Left lung (tissue), 14 donors: ENCODE measurements at places on chromosomes 5 and 9. TPM values are rescaled to one million over a fixed set of nuclear protein-coding genes. Genes with fewer than 3 reads are reported as not detected.

DNA sequence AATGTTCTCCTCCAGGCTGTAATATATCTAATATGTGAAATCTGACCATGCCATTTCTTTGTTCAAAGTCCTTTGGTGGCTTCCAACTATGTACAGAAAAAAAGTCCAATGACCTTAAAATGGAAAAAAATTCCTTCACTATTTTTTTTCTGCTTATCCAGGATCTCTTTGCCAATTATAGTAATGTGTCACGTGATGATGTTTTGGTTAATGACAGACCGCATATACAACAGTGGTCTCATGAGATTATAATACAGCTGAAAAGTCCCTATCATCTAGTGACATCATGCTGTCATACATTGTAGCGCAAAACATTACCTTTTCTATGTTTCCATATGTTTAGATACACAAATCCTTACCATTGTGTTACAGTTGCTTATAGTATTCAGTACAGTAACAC, 477.6 kb downstream of the TMEM232 start:
- H3K36me3 ChIP-seq = no peaks in the 10 kb centered on the region
- no peak overlapping the region for H3K4me3 ChIP-seq
- no peak overlapping the region for H3K27ac ChIP-seq
- no peaks in the 10 kb centered on the region for H3K4me1 ChIP-seq
- H3K27me3 ChIP-seq = no peaks in the 10 kb centered on the region
- no peak for DNase-seq

- H3K36me3 ChIP-seq = no peaks in the 10 kb centered on the region
- no peak overlapping the region for H3K4me3 ChIP-seq
- H3K4me1 ChIP-seq = no peaks in the 10 kb centered on the region
- peak overlapping the region; percentile 35 for H3K27ac ChIP-seq
Observed at GRCh38 chr5:35859101-35859661, 2.5 kb downstream of the IL7R start.

TXNDC8 gene
- total RNA-seq = not detected

DNA sequence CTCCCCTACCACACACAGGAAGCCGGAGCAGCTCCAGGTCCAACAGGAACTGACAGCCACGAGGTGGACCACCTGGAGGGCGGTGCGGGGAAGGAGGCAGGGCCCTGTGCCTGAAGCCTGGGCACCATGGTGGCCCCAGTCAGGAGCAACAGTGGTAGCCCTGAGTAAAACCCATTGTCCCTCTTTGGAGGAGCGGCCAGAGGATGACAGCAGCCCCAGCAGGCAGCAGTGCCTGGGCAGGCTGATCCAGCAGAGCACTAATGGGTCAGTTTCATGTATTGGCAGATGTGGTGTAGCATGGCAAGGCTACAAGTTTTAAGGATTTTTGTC, 47.7 kb upstream of the GARNL3 start:
- H3K4me3 ChIP-seq = no peak overlapping the region
- H3K4me1 ChIP-seq = no peaks in the 10 kb centered on the region
- no peaks in the 10 kb centered on the region for H3K36me3 ChIP-seq
- no peak overlapping the region for H3K27ac ChIP-seq
- DNase-seq = no peak
- H3K27me3 ChIP-seq = no peaks in the 10 kb centered on the region

GRCh38 chr9:6068983-6069382, 53.6 kb upstream of the RANBP6 start:
- H3K36me3 ChIP-seq = no peaks in the 10 kb centered on the region
- no peak overlapping the region for H3K4me3 ChIP-seq
- no peaks in the 10 kb centered on the region for H3K27me3 ChIP-seq
- DNase-seq = no peak

GRCh38 chr5:76583163-76584047, 39.8 kb downstream of the F2RL2 start:
- no peak overlapping the region for H3K4me3 ChIP-seq
- H3K36me3 ChIP-seq = no peaks in the 10 kb centered on the region
- peak; percentile 32 for DNase-seq
- no peak overlapping the region for H3K27ac ChIP-seq

DNA sequence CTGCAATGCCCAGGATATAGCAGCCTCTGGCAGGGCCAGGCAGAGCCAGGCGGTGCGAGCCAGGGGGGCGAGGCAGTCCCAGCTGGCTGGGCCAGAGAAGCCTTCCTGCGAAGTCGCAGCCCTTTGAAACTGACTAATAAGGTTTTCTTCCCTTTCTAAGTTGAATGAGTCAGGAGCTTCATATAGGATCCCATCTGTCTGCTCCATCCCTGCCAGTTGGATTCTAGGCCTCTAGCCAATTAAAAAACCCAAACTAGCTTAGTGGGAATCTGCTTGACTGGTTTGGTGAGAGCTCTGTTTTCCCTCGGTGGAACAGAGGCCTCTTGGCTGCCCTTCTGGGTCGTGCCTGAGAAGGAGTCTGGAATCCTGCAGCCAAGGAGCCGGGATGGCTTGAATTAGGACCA, 70.1 kb upstream of the RAPGEF1 start:
- H3K4me3 ChIP-seq = no peak overlapping the region
- DNase-seq = no peak
- H3K36me3 ChIP-seq = no peaks in the 10 kb centered on the region
- no peaks in the 10 kb centered on the region for H3K27me3 ChIP-seq

PHYHD1 gene
- total RNA-seq = 32.6 TPM

- H3K27me3 ChIP-seq = no peaks in the 10 kb centered on the region
- H3K36me3 ChIP-seq = no peaks in the 10 kb centered on the region
- H3K4me3 ChIP-seq = no peak overlapping the region
- no peaks in the 10 kb centered on the region for H3K4me1 ChIP-seq
- no peak overlapping the region for H3K27ac ChIP-seq
Observed at GRCh38 chr9:103362986-103363385, 367.9 kb downstream of the CYLC2 start.

GRCh38 chr5:68953231-68953874, 140.5 kb upstream of the SLC30A5 start:
- no peak overlapping the region for H3K4me3 ChIP-seq
- H3K27ac ChIP-seq = no peak overlapping the region
- no peaks in the 10 kb centered on the region for H3K27me3 ChIP-seq

IRX2 gene
- total RNA-seq = 60.6 TPM

GRCh38 chr5:98436667-98437066, 336.8 kb upstream of the RGMB start:
- H3K4me3 ChIP-seq = no peak overlapping the region
- DNase-seq = peak; percentile 34
- no peaks in the 10 kb centered on the region for H3K4me1 ChIP-seq
- H3K27ac ChIP-seq = no peak overlapping the region
